Stimulated activated CD4-positive, alpha-beta T cell treated with anti-CD3 and anti-CD28 coated beads, Interleukin-1b, Interleukin-23, amount 100 ng/mL, for 4 hours (primary cell): ENCODE measurements at places on chromosomes 16 and 17.

- no peak for DNase-seq
Measured at GRCh38 chr17:62824290-62825131, 16.4 kb upstream of the MARCHF10 start.

DNA sequence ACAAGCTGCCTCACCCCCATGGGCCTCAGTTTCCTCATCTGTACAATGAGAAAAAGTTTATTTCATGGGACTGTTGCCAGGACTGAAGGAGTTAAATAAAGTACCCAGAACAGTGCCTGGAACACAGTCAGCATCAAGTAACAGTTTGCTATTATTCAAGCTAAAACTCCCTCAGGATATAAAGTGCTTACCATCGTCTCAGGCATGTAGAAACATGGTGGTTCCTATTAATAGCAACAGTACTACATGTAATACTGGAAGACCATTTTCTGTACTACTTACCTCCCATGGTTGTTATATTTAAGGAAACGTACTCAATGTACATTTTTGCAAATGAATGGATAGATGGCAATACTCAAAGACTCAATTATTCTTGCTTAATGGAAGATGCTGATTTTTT lies 93.4 kb downstream of the NCOR1 start:
- DNase-seq: no peak

- DNase-seq: no peak
Measured at GRCh38 chr17:6388416-6388815, 46.5 kb downstream of the AIPL1 start.

DNA sequence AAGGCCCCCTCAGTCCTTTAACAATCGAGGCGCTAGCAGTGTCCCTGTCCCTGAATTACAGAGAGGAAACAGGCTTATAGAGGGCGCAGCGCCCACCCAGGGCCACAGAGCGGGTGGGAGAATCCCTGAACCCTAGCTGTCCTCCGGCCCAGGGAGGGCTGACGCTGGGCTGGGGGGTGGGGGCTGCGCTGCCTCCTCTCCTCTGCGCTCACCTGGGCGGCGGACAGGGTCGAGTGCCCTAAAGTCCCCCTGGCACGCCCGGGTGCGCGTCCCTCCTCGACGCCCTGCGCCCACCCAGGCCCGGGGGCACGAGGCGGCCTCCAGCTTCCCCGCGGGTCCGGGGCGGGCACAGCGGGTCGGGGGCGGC lies 200.4 kb upstream of the N4BP1 start:
- DNase-seq: no peak

- DNase-seq: no peak
Measured at GRCh38 chr17:57011491-57012015, 33.6 kb downstream of the SCPEP1 start.

GRCh38 chr17:75133001-75133400 lies 1.5 kb upstream of the NT5C start:
- DNase-seq: no peak

DNA sequence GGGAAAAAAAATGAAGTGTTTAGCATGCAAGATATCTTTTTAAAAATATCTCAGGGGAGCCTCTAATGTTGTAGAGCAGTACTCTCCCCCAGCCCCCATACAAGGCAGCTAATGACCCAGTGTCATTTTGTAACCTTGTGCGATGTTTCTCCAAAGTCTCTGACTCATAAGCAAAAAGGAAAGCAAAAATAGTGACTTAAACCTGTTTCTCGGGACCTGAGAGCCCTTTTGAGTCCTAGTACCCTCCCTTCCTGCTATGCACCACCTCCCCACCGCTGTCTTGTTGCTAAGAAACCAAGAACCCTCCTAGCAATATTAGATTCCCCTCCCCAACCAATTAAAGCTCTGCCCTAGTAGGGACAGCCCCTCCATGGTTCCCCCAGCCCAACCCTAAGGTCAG lies 2.8 kb downstream of the MYCBPAP start:
- no peak for DNase-seq

GRCh38 chr16:57884655-57885133 lies 82.4 kb upstream of the KIFC3 start:
- no peak for DNase-seq

GRCh38 chr17:45660474-45660873 lies 123.6 kb upstream of the CRHR1 start:
- no peak for DNase-seq

- no peak for DNase-seq
Measured at GRCh38 chr16:18796377-18796776, 5.0 kb downstream of the ARL6IP1 start.

- no peak for DNase-seq
Measured at GRCh38 chr16:31168848-31169247, 11.1 kb upstream of the FUS start.

DNA sequence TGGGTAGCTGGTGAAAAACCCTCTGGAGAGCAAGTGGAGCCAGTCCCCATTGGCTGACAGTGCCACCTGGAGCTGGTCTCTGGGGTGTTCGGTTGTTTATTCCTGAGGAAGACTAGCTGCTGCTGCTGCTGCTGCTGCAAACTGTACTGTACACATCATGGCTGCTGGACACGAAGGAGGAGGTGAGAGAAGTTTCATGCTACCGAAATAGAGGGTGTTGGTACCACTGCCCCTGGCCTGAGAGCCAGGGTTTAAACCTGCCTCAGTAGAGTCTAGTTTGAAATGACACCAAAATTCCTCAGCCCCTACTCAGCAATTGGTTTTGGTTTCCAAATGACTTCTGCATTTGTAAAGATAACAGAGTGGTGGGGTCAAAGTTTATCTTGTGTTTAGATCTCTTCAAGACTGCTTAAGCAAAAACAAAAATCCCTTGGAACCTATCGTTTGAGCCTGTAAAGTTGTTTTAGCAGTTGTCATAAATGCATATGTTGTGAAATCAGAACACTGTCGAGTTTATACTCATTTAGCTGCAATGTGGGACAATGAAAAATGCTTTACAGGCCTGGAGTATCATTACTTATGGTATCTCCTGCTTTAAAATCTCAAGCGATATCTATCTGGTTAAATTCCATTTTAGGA lies 40.8 kb downstream of the CYB5B start:
- DNase-seq: no peak

GRCh38 chr16:50776037-50776436 lies 34.2 kb downstream of the CYLD start:
- no peak for DNase-seq

DNA sequence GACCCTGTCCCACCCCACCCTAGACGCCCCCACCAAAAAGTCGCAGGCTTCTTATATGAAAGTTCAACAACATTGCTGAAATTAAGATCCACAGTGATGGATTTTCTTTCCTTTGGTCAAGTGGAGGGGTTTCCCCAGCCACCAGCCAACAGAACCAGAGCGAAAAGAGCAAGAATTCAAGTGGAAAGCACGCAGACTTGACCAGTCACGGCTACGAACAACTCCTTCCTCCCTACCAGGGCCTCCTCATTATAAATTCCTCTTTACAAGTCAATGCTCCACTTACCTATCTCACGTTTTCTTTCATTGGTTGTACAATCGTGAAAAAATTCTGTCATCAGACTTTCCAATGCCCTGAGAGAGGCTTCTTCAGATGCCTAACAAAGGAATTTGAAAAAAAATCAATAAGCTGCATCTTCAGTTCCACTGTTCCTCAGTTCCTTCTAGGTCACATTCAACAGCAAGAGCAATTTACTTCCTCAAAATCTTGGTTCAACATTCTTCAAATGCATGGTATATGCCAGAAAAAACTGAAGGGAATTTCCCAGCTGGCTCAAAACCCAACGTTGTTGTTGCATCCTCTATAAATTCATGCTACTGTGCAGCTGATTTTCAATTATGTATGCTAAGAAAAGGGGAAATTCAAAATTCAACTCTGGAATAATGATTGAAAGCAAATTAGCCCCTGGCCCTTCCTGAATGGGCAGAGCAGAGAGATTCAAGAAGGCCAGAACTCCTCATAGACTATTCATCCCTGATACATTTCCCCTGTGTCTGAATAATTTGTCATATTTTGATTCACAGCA lies 30.9 kb downstream of the XPO6 start:
- no peak for DNase-seq

DNA sequence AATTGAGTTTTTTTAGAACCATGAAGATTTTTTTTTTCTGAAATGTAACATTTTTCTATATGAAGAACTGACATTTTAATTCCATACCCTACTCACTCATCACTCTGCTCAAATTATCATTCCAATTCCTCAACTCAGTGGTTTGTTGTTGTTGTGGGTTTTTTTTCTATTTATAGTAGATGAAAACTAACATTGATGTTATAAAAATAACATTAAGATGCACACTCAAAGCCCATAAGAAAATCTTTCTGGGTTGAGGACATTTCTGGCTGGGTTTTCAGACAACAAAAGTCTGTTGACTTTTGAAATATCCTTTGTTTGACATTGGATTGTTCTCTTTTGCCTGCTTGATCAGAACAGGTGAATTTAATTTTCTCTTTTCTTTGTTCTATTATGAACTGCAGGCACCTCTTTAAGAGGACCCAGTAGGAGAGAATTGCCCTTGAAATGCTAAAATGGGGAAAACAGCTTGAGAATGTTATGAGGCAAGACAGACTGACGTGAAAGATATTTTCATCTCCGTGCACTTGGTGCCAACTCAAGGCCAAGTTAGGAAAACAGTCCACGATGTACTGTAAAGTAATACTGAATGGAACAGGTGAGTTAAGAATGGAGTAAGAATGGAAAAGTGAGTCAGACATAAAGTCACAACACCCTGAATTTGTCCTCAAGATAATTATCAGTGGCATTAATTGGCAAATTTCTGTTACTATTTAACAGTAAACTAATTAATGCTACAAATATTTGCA lies 16.1 kb upstream of the ABCA5 start:
- DNase-seq: no peak

DNA sequence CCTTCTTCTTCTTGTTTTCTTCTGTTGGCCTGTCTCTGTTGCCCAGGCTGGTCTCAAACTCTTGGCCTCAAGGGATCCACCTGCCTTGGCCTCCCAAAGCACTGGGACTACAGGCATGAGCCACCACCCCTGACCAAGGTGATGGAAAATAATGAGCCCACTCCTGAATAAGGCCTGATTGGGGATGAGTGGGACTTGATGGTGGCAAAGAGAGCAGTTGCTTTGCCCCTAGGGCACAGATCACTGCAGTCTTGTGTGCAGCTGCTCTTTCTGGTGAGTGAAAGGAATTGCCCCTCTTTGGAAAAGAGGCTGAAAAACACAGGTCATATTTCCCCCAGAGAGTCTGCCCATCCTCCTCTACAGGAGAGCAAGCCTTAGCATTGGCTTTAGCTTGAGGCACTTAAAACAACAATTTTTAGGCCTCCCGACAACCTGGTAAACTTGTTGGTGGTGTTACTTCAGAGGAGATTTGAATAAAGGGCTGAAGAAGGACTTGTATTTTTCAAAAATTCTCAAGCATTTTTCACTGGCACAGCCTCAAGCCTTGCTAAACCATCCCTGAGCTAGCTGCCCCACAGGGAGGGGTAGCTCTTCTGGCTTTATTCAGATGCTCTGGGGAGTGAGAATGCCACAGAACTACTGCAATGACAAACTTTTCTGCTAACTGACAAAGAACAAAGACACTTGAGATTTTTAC lies 6.1 kb upstream of the PDP2 start:
- no peak for DNase-seq

DNA sequence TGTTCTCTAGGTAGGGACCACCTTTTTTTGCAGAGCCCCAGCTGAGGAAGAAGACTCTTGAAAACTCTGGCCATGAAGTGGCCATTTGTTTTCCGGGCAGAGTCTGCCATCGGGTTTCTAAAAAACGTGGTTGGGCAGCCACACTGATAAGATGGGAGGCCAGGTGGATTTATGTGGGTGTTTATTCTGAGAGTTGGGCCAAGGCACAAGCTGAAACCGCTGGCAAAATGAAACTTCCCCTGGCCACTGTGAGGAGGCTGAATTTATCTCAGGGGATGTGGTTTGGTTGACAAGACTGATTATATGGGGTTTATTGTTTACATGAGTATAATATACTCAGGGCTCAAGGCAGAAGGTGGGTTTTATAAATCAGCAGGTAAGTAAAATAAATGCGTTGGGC lies 421.8 kb downstream of the UTP18 start:
- DNase-seq: no peak

- no peak for DNase-seq
Measured at GRCh38 chr17:72852277-72852938, 240.1 kb downstream of the SLC39A11 start.

- DNase-seq: no peak
Measured at GRCh38 chr17:80738020-80738808, 193.6 kb downstream of the RPTOR start.

DNA sequence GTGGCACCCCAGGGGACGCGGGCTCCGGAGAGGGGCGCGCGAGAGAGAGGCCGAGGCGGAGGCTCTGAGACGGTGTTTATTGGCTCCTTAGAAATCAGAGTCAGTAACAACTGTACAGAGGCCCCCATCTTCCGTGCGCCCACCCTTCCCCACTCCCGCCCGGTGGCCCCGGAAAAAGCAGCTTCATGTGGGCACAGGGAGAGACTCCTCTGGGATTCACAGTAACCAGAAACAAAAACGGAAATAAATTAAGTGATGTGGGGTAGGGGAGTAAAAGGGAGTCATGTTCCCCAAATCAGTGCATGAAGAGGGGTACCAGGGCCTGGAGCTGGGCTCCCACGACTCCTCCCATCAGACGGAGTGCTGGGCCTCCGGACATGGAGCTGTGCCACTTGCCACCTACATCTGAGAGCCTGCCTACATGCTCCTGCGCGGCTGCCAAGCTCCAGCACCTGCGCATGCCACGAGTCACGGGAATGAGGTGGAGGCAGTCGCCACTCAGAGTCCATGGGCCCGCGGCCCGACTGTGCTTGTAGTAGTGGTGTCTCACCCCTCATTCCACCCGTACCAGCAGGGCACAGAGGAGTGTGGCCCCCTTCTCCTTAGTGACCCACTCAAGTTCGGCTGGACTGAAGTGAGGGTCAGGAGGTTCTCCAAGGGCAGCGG lies 543 bp upstream of the GPS2 start:
- no peak for DNase-seq

DNA sequence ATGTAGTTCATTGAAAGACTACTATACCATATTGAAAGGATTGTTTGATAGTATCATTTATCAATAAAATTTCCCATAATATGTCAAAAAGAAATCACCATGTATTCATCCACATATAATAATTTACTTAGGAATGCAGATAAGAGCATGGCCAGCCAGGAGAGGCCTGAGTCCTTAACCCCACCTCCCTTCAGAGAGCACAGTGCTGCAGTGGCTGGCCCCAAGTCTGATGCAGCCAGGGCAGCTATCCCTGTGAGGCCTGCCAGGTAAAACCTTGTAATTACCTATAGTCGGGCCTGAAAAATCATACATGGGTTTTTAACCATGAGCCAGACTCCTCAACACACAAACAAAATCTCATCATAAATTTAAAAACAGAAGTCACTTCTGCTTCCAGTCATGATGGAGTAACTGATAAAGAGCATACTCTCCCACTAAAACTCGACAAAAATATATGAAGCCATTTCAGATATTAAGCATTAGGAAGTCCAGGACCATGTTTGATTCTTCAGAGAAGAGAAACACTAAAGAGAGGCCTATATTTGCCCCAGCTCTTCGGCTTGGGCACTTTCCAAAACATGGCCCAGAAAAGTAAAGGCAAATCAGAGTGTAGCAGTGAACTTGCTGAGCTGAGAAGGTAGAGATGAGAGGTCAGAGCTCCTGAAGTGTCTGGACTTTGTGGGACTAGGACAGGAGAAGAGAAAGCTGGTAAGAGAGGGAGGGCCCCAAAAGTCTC lies 40.9 kb upstream of the CCNF start:
- no peak for DNase-seq
